ENCODE measurements at places on chromosomes 4 and X.
A peak's percentile ranks its signal among the peaks of the same experiment; 100 is the strongest.

DNA sequence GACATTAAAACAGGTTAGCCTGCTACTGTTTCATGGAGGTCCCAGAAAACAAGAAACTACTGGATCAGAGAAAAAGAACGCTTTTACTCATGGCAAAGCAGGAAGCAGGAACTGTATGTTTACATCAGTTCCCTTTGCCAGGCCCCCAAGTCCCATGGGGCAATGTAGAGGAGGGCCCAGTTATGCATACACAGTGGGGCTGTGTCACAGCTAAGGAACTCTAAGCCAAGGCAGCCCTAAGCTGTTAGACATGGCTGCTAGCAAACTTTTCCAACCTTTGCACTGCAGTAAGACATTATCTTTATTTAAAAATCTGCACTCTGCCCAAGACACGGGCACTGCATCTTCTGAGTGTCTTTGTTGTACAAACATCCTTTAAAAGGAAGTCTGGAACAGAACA, 975.8 kb downstream of the C4orf33 start:
- DNase-seq = peak; percentile 20

GRCh38 chr4:109303140-109303496, 660 bp upstream of the COL25A1 start:
- DNase-seq = peak; percentile 35

GRCh38 chr4:108109997-108110416, 58.7 kb downstream of the LEF1 start:
- DNase-seq = no peak

DNA sequence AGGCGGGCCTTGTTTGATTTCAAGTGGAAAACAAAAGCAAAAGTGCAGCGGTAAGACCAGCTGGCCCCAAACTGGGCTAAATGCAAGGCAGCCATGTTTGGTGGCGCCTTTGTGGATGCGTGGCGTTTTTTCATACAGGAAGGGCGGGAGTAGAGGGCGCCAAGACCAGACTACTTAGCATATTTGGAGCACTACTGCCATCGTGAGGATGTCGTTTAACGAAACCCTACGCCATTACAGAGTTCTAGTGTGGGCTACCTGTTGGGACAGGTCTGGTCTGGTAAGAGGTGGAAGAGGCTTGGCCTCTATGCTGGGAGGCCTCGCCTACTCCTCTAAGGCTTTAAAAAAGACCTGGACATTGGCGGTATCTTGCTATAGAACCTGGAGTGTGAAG, 230.7 kb upstream of the STK26 start:
- no peak for DNase-seq

DNA sequence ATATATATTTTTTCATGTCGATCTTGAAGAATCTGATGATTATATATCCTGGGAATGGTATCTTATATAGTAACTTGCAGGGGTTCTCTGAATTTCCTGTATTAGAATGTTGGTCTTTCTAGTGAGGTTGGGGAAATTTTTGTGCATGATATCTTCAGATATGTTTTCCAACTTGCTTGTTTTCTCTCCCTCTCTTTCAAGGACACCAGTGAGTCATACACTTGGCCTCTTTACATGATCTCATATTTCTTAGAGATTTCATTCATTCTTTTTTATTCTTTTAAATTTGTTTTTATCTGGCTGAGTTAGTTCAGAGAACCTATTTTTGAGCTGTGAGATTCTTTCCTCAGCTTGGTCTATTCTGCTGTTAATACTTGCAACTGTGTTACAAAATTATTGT, 27.2 kb upstream of the C4orf17 start:
- no peak for DNase-seq

- DNase-seq = no peak
Observed at GRCh38 chrX:46140272-46140671, 404.9 kb downstream of the ZNF674 start.

DNA sequence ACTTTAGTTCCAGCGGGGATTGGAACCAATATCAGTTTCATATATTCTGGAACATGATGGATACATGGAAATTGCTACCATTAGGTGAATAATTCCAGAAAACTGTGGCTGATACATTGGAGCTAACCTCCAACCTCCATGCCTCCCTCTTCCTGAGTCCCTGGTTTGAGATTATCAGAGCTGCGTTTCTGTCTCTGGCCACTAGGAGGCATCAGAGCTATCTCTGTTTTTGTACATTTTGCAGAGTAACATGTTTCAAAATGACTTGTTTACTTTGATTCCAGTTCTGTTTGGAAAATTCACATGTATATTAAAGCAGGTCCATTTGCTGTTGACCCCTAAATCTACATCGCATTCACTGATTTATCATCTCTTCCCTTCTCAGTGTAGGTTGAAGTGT, 2.4 kb upstream of the RAB40AL start:
- DNase-seq = peak; percentile 3

DNA sequence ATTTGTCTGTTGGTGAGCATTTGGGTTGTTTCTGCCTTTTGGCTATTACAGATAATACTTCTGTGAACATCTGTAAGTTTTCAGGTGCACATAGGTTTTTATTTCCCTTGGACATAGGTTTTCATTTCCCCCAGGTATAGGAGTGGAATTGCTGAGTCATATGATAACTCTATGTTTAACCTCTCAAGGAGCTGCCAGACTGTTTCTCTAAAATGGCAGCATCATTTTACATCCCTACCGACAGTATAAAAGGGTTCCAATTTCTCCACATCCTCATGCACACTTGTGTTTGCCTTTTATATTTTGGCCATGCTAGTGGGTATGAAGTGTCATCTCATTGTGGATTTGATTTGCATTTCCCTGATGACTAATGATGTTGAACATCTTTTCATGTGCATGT, 53.5 kb downstream of the TMEM164 start:
- DNase-seq = no peak

DNA sequence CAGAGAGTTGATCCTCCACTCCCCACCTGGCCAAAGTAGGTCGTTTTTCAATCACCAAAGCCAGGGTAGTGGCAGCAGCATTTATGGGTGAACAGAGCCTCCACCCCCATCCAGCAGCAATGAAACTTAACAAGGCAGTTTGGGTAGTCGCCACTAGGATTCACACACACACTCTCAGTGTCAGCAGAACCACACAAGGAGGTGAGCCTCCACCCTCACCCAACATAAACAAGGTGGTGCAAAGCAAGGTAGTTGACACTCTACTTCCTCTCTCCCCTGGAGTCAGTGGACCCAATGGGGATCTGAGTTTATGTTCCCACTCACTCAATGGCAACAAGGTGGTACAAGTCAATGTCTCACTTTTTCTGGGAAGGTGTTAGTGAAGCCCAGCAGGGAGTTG, 50.4 kb upstream of the CCDC149 start:
- no peak for DNase-seq

- no peak for DNase-seq
Observed at GRCh38 chrX:30592831-30593230, 15.3 kb upstream of the TASL start.

DNA sequence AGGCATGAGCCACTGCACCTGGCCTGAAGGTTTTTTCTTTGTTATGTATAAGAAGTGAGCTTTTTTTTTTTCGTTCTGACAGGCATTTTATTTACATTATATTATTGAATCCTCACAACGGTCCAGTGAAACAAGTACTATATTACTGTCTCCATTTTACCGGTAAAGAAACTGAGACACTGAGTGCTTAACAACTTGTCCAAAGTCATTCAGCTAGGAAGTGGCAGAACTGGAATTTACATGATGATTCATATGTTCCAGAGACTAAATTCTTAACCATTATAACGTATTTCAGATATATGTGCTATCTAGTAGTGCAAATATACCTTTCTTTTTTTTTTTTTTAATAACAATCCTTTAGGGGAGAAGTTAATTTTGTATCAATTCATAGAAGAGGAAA, 18.4 kb upstream of the SLC6A14 start:
- no peak for DNase-seq

- DNase-seq = peak; percentile 64
Observed at GRCh38 chrX:38796946-38797345, 4.3 kb upstream of the MID1IP1 start.

DNA sequence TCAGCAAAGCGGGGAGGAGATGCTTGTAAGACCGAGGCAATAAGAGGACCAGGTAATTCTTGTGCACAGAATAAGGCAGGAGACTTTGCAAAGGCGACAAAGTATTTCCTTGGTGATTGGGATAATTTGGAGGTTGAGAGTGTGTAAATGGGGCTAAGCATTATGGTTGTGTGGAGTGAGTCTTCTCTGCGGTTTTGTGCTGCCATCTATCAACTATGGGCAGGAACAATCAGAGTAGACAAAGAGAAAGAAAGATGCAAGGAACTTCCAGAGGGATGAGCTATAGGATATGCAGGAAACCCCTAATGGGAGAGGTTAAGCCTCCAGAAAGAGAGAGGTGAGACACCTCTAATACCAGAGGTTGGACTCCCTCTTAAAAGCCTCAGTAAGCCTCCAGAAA, 339.8 kb downstream of the PAPSS1 start:
- peak; percentile 10 for DNase-seq

DNA sequence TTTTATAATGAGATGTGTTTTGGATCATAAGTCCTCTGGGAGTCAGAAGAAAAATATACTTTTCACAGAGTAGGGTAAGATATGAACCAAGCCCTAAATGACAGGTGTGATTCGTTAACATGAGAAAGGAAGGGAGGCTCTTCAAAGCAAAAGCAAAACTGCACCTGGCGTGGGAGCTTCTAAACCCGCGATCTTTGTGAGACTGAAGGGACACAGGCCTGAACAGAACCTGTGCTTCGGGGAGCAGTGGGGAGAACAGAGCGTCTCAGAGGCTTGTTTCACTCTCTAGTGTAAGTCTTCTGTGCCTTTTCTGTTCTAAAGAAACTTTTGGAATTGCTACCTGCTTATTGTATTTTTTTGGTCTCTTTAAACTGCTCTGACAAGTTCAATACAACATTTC, 30.2 kb upstream of the CYP4V2 start:
- DNase-seq = no peak

- no peak for DNase-seq
Observed at GRCh38 chr4:182224192-182224850, 18.9 kb upstream of the TENM3 start.

- DNase-seq = peak; percentile 62
Observed at GRCh38 chrX:10582945-10583344, 37.4 kb downstream of the MID1 start.
